ENCODE measurements at places on chromosomes 5 and 9.

GRCh38 chr5:10856683-10857337 is 95.8 kb upstream of the DAP start:
- peak; percentile 45 for DNase-seq

DNA sequence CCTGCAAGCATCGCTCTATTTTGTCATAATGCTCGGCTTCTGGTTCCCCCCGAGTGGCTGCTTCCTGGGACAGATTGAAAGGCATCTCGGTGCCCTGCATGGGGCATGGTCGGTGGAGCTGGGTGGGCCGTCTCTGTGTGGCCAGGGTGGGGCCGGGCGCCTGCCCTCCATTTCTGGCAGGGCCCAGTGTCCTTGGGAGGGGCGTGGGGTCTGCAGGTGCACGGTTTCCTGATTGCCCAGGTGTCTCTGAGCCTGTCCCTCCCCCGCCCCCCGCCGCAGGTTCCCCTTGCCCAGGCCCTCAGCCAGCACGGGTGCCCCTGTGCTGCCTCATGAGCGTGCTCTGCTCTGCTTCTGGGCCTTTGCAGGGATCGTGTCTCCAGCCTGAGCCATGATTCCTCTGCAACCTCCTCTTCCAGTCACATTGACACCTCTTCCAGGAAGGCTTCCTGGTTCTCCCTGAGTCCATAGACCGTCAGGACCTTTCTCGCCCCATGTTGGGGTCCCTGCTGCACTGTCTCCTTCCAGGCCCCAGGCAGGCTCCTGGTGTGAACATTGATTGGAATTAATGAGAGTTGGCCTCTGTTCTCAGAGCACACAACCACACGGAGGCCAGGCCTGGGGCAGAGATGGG is 90.2 kb downstream of the RXRA start:
- DNase-seq, result no peak

DNA sequence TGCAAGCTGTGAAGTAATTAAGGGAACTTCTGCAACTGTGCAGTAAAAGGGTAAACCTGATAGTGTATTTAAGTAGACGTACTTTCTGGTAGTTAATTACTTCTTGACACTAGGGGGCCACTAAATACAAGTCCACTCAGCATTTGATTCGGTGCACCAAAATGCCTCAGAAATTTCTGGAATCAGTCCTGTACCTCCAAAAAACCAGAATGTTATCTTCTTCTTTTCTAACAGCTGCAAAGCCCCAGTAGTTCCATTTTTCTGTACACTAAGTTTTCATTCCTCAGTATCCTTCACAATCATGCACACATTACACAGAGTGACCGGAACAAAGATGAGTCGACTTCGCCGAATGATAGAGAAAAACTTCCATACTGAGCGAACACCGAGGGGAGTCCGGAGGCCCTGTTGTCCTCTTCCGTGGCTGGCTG is 484 bp downstream of the GFM2 start:
- peak; percentile 35 for DNase-seq

DNA sequence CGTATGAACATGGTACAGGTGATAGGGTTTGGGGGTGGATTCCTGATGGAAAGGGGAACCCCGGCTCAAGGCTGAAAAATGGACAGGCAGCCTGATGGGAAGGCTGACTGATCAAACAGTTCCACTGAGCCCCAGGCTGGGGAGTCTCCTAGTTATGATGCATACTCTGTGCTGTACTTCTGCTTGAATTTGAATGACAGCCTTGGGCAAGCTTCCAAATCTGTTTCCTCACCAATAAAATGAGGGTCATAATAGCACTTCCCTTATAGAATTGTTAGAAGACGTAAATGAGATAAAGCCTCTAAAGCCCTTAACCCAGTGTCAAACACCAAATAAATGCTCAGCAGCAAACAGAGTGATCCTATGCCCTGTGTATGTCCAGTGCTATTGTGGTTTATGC is 478.5 kb upstream of the DMAC1 start:
- DNase-seq, result no peak

- DNase-seq, result peak; percentile 84
These were observed 243.3 kb downstream of the SEC61B start for GRCh38 chr9:99465231-99465907.

DNA sequence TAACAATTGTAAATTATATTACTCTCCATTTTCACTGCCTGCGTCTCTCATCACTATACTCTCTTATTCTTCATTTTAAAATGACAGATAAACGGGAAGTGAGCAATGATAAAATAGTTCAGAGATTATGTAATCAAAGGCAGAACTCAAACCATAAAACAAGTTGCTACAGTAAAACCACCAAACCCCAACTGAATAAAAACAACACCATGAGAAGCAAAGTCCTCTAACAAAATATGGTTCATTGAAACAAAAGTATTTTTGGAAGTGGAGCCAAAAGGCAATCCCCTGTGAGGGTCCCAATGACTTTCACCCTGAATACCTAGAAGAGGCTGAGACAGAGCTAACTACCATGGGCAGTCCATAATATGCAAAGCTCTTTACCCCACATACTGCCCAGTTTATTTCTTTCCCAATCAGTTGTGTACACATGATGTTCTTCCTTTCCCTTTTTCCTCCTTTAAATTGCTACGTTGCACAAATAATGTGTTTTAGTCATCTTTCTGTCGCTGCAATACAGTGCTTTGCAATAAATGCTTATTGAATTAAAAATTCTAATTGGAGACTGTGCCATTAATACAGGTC is 64.0 kb upstream of the PTGER4 start:
- DNase-seq, result no peak

DNA sequence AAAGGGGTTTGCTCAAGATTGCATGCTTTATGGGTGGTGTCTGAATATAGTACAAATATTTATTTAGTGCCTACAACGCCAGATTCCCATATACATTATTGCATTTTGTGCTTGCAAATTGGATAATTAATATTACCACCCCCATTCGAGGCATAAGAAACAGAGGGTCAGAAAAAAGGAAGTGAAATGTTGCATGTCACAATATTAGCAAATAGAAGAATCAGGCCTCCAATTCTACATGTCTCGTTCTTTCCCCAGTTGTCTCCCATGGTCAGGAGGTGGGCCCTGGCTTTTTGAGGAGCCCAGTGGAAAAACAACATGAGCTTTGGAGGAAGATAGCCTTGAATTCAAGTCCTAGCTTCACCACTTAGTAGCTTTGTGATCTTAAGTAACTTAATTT is 98.1 kb upstream of the CCDC112 start:
- no peak for DNase-seq

GRCh38 chr5:84872768-84873167 is 488.1 kb upstream of the EDIL3 start:
- DNase-seq, result no peak

DNA sequence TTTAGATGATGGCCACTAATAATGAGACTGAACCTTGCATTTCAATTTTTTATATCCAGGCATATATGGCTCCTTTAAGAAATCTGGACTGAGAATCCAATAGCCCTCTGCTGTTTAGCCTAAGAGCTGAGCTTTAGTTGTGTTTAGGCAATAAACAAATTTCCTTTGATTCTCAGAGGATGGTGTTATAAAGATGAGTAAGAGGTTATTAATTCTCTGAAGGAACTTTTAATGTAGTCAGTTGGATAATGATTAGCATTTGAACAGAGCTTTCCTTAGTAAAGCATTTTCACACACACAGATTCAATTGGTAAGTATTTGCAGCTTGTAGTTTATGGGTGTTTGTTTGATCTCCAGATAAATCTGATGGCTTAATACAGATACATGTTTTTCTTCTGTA is 149.6 kb downstream of the PRR16 start:
- no peak for DNase-seq

DNA sequence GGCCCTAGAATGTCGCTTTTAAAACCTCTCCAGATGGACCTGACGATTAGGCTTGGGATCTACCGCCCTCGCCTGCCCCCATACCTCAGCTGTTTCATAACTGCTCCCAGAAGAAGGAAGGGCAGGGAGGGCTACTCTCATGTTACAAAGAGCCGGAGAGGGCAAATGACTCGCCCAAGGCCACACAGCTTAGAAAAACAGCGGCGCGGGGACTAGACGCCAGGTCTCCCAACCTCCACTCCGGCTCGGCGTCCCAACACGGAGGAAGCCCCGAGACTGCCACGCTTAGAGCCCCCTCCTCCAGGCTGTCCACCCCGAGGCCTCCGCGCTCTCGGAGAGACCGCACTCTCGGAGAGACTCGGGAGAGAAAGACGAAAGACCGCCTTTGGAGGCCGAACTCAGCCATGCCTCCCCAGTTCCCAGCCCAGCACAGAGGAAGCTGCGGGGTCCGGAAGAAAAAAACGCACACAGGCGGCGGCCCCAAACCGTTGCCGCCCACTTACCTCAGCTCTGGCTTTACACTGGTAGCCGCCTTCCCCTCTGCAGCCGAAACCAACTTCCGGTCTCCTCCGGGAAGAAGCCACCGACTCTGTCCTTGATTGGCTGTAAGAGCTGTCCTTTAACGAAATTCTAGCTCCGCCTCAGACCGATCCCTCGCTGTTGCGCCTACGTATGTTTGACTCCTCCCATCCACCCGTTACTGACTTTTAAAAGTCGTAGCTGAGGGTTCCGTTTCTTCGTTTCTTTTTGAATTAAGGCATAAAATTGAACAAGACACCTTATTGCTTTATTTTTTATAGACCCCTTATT is at the start of gene MED7:
TSS of gene MED7 (minus strand) at position 549 of the 810 bp plus-strand sequence. CDS start 3,434 bp downstream, outside the sequence.
- DNase-seq, result peak; percentile 97

GRCh38 chr9:108994695-108995094 is 18.6 kb downstream of the CTNNAL1 start:
- no peak for DNase-seq

DNA sequence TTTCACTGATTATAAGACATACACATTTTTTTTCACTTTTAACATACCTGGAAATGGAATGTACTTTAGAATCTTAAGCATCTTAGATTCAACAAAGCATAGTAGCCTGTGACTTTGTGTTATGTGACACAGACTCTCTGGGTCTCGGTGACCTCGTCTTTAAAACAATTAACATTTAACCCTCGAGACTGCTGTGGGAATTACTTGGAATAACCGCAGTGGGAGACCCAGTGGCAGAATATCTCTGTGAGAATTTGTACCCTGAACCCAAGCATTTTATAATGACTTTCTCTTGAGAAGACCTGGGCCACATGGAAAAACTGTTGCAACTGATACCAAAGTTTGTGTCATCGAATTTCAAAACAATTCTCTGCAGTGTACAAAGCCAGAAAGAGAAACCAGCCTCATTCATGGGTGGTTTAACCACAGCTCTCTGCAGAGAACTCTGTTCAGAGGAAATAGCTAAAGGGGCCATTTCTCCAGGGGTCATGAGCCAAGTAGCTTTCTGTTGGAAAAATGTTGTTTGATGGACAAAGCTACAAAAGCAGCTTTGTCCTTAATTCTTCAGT is 10.0 kb upstream of the RETREG1 start:
- no peak for DNase-seq

GRCh38 chr9:80233906-80234305 is 662.1 kb downstream of the TLE4 start:
- no peak for DNase-seq

DNA sequence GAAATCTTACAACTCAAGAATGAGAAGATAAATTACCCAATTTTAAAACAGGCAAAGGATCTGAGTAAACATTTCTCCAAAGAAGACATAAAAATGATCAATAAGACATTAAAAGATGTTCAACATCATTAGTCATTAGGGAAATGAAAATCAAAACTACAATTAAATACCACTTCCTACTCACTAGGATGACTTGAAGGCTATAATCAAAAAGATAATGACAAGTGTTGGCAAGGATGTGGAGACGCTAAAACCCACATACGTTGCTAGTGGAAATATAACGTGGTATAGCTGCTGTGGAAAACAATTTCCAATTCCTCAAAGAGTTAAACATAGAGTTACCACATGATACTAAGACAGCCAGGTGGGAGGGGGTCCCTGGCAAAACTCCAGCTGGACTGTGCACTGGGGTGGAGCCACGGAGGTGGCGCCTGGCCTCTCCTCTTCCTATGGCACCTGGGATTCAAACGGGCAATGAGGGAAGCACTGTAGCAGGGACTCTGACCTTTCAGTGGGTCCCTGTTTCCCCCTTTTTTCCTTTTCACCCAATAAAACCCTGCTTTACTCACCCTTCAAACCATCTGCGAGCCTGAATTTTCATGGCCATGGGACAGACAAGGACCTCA is 5.9 kb downstream of the ARSB start:
- DNase-seq, result no peak

DNA sequence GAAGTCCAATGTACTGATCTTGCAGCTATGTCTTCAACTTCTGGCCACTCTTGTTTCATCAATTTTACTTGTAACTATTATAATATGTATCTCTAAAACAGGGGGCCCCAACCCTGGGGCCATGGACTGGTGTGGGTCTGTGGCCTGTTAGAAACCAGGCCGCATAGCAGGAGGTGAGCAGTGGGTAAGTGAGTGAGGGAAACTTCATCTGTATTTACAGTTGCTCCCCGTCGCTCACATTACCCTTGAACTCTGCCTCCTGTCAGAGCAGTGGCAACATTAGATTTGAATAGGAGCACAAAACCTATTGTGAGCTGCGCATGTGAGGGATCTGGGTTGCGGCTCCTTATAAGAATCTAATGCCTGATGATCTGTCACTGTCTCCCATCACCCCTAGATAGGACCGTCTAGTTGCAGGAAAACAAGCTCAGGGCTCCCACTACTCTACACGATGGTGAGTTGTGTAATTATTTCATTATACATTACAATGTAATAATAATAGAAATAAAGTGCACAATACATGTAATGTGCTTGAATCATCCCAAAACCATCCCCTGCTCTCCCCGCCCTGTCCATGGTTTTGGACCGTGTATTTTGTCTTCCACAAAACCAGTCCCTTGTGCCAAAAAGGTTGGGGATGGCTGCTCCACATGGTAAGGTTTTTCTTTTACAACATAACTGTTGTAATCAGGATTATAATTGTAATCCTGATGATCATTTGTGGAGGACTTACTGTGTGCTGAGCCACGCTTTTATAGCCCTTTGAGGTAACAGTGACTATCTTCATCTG is 26.9 kb upstream of the SH3PXD2B start:
- no peak for DNase-seq

GRCh38 chr9:102569436-102569835 is 425.7 kb upstream of the CYLC2 start:
- DNase-seq, result no peak

DNA sequence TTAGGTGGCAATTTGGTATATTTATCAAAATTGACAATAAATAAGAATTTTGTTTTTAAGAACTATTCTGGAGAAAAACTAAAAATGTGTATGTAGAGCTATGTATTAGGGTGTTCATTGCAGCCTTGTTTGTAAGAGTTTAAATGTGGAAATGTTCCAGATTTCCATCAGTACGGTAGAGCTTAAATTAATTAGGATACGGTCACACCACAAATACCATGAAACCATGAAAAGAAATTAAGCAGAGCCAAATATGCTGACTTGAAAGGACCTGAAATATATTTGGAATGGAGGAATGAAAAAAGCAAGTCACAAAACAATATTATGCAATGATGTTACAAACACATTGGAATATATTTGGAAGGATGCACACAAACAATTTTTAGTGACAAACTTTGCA is 64.6 kb downstream of the ACTBL2 start:
- DNase-seq, result no peak

DNA sequence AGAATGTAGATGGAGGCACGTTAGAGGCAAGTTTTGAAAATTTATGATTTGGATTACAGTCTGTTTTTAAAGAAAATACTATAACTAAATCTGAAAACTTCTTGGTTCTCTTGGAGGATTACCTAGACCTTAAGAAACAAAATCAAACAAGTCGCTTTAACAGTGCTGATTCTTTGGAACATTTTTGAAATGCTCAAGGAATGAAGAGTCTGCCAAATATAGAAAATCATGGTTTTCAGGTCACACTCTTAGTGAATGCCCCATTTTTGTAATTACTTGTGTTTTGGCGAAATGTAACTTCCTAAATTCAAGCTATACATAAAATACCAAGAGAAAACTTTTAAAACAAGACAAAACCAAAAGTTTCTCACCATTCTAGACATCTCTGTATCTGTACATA is 93.2 kb downstream of the EQTN start:
- DNase-seq, result no peak

GRCh38 chr5:17433406-17433805 is 64.6 kb upstream of the TAF11L2 start:
- no peak for DNase-seq

All from NCI-H1694 treated with DMSO at 0.1 percent for 48 hours (cell line).